ENCODE measurements at places on chromosomes 7 and 10. TPM values are rescaled to one million over a fixed set of nuclear protein-coding genes. Genes with fewer than 3 reads are reported as not detected.

The NEUROG3 gene
- 1.1 TPM for total RNA-seq

The ZNF804B gene
- not detected for total RNA-seq

The SLC29A3 gene
- 2.7 TPM for total RNA-seq

The SFRP5 gene
- total RNA-seq, result not detected

The TMEM213 gene
- not detected for total RNA-seq

The GDF2 gene
- not detected for total RNA-seq

The VWDE gene
- 10.5 TPM for total RNA-seq

The PAX4 gene
- not detected for total RNA-seq

The TACC2 gene
- not detected for total RNA-seq

The TFPI2 gene
- total RNA-seq, result 0.42 TPM

The CALHM1 gene
- 0.11 TPM for total RNA-seq

The ICA1 gene
- 1.4 TPM for total RNA-seq

The TMEM139 gene
- 1.9 TPM for total RNA-seq

The SAP25 gene
- 12.9 TPM for total RNA-seq

The GAD2 gene
- total RNA-seq, result not detected

The ZNF746 gene
- 15.5 TPM for total RNA-seq

The ZNF727 gene
- total RNA-seq, result 0.45 TPM

The AOAH gene
- 2.9 TPM for total RNA-seq

The TMEM72 gene
- not detected for total RNA-seq

The C10orf143 gene
- 2.0 TPM for total RNA-seq

The TMEM130 gene
- total RNA-seq, result not detected

The LDB1 gene
- 93.6 TPM for total RNA-seq

The SAMD9L gene
- 28.1 TPM for total RNA-seq

The SLC13A1 gene
- not detected for total RNA-seq

The MPP7 gene
- total RNA-seq, result 5.8 TPM

The FXYD4 gene
- total RNA-seq, result not detected

The TAS2R41 gene
- not detected for total RNA-seq

The GNAT3 gene
- total RNA-seq, result not detected

The CHCHD1 gene
- 32.8 TPM for total RNA-seq

The CYP17A1 gene
- not detected for total RNA-seq

The AS3MT gene
- 1.6 TPM for total RNA-seq

The RBP4 gene
- not detected for total RNA-seq

The RASSF4 gene
- 1.7 TPM for total RNA-seq

The PTER gene
- 38.4 TPM for total RNA-seq

Data from activated T-helper 17 cell treated with anti-CD3 and anti-CD28 coated beads, Interleukin-2, amount 50 U/mL, for 72 hours (primary cell).